Islet precursor cell (in vitro differentiated cells): ENCODE measurements at places on chromosomes 13 and 19.

GRCh38 chr13:23889615-23890607, 711 bp upstream of the MIPEP start:
- no peak for DNase-seq

GRCh38 chr19:37977992-37978391, 71.0 kb downstream of the SIPA1L3 start:
- DNase-seq, result peak; percentile 64

GRCh38 chr13:40732658-40733057, 38.3 kb downstream of the MRPS31 start:
- DNase-seq, result no peak

GRCh38 chr19:14495672-14496028, 277 bp downstream of the GIPC1 start:
- no peak for DNase-seq

DNA sequence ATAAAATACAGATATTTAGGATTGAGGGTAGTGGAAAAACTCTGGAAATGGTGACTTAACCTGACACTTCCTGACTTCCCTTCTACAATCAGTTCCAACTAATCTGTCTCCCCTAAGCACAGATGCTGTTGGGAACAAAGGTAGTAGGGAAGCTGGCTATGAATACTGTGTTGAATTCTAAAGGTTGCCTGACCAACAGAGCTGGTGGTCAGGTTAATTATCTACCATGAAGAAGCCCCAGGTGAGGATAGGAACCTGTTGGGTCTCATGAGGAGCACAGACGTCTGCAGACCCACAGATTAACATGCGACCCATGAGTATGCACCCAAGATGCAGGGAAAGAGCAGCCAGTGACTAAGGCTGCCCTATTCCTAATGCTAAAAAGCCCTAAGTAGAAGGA, 172.3 kb downstream of the DIAPH3 start:
- no peak for DNase-seq

GRCh38 chr19:45878043-45878794, 7.7 kb downstream of the IRF2BP1 start:
- DNase-seq, result peak; percentile 19

GRCh38 chr13:76229281-76229680, 593.2 kb downstream of the LMO7 start:
- no peak for DNase-seq

DNA sequence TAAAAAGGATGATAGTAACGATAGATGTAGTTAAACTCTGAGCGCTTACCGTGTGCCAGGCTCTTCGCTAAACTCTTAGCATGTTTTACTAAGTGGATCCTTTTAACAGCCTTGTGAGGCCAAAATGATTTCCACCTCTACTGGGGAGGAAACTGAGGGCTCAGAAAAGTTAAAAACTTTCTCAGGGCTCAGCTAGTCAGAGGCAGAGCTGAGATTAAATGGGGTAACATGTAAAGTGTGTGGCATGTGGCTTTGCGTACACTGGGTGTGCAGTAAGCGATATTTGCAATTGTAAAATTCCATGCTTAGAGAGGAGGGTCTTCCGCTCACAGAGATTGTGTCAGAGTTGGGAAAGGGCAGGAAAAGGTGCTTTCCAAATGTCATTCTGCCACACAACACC, 1.7 kb downstream of the U2AF2 start:
- no peak for DNase-seq

- DNase-seq, result no peak
Observed at GRCh38 chr13:25691654-25692053, 319.9 kb downstream of the ATP8A2 start.

- DNase-seq, result peak; percentile 90
Observed at GRCh38 chr19:8585894-8586750, 8.9 kb upstream of the MYO1F start.

GRCh38 chr19:16025108-16026101, 50.9 kb upstream of the TPM4 start:
- DNase-seq, result peak; percentile 89

DNA sequence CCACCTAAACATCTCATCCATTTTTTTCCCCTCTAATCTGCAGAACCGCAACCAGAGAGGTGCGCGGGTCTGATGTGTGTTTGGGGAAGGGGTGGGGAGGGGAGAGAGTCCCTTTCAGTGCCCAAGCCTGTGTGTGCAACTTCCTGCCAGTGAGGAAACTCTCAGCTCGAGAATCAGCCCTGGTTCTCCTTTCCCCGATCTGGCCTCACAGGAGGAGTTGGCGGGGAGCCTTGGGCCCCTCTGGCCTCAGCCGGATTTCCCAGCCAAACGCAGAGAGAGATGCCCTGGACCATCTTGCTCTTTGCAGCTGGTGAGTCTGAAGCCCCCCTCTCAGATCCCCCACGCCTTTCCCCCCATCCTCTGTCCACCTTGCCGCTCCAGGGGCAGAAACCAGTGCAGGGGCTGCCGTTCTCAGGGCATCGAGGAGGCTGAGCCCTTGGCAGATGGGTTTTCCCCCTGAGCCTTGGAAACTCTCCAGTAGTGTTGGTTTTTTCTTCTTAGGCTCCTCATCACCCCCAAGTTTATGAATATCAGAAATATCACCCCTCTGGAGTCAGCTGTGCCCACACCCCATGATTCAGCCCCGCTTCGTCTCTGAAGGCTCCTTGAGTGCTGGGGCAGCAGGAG, at the start of gene C19orf38:
TSS of gene C19orf38 (plus strand) at position 186 of the 627 bp plus-strand sequence. CDS start at position 280, 94 bp downstream.
- no peak for DNase-seq

GRCh38 chr13:28718196-28718542, 601 bp downstream of the SLC46A3 start:
- DNase-seq, result no peak

- no peak for DNase-seq
Observed at GRCh38 chr13:104597546-104598180, 1531.4 kb upstream of the SLC10A2 start.

- no peak for DNase-seq
Observed at GRCh38 chr13:41978007-41978406, 17.1 kb upstream of the VWA8 start.

- DNase-seq, result peak; percentile 85
Observed at GRCh38 chr19:10420444-10421239, at the start of gene PDE4A. Gene PDE4A (plus strand): TSS chr19:10420538. CDS start chr19:10420765, 227 bp downstream.

GRCh38 chr13:75533861-75534260, 3.8 kb downstream of the COMMD6 start:
- no peak for DNase-seq

- no peak for DNase-seq
Observed at GRCh38 chr13:72383646-72384045, 343.8 kb downstream of the MZT1 start.

DNA sequence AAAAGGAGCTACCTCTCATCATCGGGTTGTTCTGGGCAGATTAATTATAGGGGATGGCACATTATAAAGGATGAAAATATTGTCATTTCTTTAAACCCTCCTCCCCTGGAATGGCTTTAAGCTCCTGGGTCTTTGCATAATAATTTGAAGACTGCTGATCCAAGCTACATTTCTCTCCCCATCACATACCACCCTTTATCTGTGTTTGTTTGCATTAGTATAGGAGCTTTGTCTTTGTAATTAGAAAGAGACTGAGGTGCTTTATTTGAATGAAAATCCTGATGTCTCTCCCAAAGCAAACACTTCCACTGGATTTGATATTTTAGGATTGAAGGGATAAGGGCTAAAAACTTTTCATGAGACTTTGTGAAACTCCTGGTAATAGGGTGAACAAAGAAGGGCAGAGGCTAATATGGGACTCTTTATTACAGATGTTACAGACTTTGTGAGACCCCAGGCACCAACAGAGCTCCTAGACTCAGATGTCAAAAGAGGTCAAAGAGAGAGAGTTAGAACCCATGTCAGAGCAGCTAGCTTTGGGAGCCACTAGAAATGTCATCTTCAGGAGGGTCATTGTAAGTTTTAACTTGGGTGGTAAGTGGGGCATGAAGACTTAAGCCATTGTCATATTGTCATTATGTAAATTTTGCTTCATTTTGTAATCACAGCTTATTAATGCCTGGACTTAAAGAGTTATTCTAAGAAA, 75.3 kb upstream of the RXFP2 start:
- no peak for DNase-seq

GRCh38 chr19:49492573-49493405, 3.4 kb upstream of the RPS11 start:
- DNase-seq, result no peak

- DNase-seq, result no peak
Observed at GRCh38 chr13:104385404-104385803, 1319.2 kb upstream of the SLC10A2 start.

DNA sequence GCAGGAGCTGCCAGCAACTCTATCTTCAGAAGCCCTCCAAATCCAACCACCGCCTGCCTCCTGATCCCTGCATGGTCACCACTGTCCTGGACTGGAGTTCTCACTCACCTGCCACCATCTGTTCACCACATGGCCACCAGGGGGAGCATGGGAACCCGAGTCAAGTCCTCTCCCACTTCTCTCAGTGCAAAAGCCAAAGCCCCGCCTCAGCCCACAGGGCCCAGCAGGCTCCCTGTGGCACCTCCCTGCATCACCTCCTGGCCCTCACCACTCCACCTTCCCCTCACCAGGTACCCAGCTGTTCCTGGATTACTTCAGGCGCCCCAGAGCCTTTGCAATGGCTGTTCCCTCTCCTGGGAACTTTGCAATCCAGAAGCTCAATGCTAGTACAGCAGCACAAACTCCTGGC, 5.3 kb downstream of the DHPS start:
- DNase-seq, result peak; percentile 95

DNA sequence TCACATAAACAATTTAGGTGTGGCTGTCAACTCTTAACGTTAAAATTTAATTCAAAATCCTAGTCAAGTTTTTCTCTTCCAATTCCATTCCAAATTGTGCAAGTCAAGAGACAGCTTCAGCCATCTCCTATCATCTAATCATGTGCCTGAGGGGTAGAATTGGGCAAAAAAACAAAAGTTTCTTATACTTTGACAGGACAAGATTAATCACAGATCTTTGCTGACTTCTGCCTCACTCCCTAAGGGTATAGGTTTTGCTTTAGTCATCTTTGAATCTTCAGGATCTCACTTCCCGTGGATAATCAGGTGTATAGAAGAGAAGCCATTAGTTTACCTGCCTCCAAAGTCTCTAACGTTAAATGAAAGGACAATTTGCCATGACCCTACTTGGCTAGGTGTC, 24.6 kb downstream of the RNF17 start:
- DNase-seq, result no peak

DNA sequence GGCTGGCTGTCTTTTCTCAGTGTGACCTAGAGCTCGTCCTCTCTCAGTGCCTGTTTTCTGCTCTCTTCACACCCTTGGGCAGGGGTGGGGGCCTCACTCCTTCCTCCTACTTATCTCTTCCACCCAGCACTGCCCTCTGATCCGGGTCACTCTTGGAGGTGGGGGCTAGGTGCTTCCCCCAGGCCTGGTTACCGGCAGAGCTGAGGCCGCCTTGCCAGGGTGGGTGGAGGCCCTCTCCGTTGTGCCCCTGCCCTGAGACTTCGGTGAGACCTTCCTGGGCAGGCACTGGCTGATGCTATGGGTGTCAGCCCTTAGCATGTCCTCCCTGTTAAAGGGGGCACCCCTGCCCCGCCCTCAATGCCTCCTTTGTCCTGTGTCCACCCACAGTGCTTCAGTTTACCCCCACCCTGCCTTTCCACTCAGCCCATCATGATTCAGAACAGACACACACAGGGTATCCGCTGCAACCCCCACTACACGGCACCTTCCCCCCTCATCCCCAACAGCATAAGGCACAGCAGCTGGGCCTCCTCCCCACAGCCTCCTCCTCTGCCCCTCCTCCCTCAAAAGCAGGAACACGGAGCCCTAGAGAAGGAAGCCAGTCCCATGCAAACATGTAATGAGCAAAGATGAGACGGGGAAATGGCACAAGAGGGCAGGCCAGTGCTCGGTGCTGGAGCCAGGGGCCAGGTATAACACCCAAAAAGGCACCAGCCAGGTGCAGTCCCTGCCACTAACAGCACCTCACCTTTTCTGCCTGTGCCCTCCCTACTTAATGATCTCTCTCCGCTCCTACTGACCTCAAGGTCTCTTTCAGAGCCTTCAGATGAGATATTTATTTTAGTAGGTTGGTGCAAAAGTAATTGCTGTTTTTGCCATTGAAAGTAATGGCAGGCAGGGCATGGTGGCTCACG, 9.8 kb downstream of the ZGLP1 start:
- peak; percentile 38 for DNase-seq

GRCh38 chr13:106262886-106263285, 272.6 kb downstream of the EFNB2 start:
- no peak for DNase-seq

- no peak for DNase-seq
Observed at GRCh38 chr19:54696766-54697165, 27.5 kb upstream of the KIR3DL3 start.

GRCh38 chr13:42875475-42876269, 94.3 kb downstream of the FAM216B start:
- DNase-seq, result no peak

DNA sequence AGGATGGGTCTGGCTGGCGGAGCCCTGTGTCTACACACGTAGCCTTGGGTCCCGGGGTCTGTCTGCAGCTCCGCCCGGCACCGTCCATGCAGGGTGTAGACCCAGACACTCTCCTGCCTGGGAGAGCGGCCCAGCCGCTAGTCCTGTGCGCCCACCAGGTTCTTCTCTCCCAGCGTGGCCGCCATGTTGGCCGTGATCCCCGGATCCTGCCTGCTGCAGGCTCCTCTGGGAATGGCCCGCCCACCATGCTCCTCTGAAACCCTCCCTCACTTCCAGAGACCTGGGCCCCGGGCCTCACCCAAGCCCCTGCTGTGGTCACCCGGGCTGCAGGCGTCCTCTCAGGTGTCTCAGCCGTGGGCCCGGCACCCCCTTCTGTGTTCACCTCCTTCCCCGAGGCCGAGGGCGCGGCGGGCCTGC, 57.7 kb upstream of the MCF2L start:
- no peak for DNase-seq

DNA sequence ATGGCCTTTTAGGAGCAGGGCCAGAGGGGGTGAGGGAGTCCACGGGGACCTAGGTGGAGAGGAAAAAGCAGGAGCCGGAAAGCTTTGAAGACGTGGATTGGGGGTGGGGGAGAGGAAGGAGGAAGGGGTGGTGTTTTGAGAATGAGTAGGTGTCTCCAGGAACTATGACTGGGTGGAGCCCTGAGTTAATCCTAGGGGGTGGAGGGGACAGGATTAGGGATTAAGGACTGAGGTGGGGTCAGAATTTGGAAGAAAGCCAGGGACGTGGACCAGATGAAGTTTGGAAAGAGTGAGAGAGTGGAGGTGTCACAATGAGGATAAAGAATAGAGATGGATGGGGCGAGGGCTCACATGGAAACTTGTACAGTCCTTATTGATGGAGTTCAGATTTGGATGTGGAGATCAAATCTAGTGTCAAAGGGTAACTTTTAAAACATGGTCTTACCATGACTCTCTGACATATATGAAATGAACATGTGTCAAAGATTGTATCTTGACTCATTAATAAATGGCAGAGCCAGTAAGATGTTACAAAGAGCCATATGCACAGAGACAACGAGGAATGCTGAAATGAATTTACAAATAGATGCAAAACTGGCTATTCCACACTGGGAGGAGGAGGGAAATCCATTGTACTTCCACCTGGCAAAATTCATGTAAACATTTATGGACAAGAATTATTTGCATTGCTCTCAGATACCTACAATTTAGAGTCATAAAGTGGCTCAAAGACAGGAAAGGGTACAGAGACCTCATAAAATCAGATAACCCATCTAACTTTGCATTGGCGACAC, 1.7 kb upstream of the KLK13 start:
- no peak for DNase-seq
